ENCODE measurements at places on chromosomes 3 and 15.
A peak's percentile ranks its signal among the peaks of the same experiment; 100 is the strongest.

DNA sequence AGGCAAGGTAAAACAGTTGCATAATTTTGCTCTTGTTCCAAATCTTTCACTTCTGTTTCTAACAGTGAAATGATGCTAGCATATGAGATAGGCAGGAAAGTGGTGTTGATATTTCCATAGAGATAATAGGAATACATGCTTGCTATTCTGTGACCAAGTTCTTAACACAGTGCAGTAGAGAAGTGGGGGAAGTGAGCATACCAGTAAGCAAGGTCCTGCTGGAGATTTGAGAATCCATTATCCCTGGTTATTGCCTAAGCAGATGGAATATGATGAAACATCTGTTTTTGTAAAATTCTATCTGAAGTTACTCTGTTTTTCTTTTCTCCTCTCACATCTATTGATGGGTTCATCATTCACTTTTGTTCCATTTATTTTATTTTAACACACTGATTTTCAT lies 28.7 kb downstream of the USP8 start:
- DNase-seq = no peak

GRCh38 chr3:45269952-45270351 lies 43.9 kb upstream of the TMEM158 start:
- DNase-seq = no peak

GRCh38 chr3:126556637-126557414 lies 1.9 kb downstream of the C3orf22 start:
- no peak for DNase-seq

DNA sequence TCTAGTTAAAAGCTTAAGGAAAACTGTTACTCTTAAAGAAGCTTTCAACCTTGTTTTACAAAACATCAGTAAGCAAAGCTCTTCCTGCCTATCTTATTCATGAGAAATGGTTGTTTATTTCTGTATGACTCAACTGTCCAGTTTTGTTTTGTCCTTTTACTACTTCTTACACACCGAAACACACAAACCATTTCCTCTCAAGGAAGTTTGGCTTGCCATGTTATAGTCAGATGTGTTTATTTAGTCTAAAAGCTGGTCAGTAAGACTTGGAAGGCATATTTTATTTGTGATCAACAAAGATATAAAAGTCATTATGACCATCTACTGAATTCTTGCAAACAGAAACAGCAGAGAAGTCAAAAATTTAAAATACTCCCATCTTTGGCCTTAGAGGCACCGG lies 53.2 kb upstream of the RBSN start:
- DNase-seq = no peak

- DNase-seq = no peak
Measured at GRCh38 chr3:118036215-118036614, 998.4 kb downstream of the IGSF11 start.

GRCh38 chr3:196951371-196951770 lies 9.0 kb upstream of the NCBP2 start:
- no peak for DNase-seq

- DNase-seq = no peak
Measured at GRCh38 chr15:36507458-36507857, 72.0 kb upstream of the CDIN1 start.

- DNase-seq = no peak
Measured at GRCh38 chr3:14608298-14608697, 43.3 kb upstream of the CCDC174 start.

- no peak for DNase-seq
Measured at GRCh38 chr3:41329881-41330280, 130.6 kb downstream of the CTNNB1 start.

GRCh38 chr3:184186184-184186901 lies at the start of gene ABCF3:
Gene ABCF3 (plus strand): TSS chr3:184186199. CDS start chr3:184186208, 9 bp downstream.
- DNase-seq = no peak

DNA sequence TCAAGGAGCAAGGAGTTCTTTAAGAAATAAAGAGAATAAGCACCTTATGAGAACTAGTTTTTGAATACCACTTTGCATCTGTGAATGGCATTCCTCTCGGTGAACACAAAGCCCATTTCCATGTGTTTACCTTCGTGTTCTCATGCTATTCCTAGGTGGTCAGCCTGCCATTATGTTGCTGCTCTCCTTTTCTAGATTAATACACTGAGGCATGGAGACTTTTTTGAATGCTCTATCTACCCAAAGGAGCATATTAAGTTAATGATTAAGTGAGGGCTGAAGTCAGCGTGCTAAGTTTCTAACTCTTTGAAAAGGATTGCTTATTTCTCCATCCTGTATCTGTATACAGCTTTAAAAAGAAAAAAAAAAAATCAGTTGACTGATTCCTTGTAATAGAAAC lies 394.5 kb downstream of the MECOM start:
- DNase-seq = no peak

GRCh38 chr3:156201411-156202405 lies 81.3 kb downstream of the KCNAB1 start:
- no peak for DNase-seq

GRCh38 chr3:138687236-138687635 lies 78.7 kb downstream of the FAIM start:
- DNase-seq = no peak

DNA sequence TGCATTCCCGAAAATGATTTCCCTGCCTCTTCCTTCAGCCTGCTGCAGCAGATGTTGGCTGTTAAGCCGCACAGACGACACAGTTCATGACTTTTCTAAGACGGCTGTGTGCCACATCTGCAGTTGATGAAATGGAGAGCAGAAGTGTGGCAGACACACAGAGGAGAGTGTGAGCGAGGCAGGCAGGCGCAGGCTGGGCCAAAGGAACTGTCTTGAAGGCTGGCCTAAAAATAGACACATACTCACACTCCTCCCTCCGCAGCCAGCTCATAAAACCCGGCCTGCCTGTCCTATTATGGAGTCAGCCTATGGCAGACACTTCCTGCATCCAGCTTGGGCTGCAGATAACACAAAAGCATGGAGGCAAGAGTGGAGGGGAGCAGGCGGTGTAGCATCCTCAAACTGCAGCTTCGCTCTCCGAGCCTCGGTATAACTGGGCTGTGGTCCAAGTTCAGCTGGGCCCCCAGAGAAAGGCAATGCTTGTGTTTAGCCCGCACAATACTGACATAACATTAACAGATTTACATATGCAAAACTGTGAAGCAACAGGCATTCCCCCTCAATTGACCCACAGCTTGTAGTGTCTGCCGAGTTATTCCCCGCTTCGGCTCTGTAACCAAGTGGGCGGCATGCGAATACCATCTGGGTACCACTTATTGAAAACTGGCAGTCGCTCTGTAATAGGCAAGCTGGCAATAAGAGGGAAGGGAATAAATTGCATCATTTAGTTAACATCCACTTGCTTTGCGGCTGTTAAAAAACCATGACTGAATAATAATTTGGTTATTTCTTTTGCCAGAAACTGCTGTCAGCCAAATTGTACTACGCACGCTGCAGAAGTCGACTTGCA lies 40.8 kb downstream of the FOXP1 start:
- DNase-seq = no peak

- DNase-seq = no peak
Measured at GRCh38 chr3:12990781-12991480, 82.3 kb downstream of the IQSEC1 start.

DNA sequence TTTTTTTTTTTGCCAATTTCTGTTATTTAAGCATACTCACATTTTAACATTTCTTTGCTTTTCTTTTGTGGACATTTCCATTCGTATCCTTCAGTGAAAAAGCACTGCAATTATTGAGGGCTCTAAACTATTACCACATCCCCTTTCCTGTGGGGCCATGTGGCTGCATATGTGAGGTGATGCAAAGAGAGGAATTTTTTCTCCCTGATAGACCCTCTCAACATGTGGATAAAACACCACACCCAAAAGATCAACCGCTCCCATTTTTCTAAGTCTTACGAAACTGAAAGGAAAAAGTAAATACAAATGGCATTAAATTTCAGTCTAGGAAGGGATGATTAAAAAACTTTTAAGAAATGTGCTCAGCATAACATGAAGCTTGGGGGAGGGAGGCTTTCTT lies 68.8 kb downstream of the DNAJC13 start:
- DNase-seq = no peak

- DNase-seq = no peak
Measured at GRCh38 chr15:79962178-79962577, 8.8 kb downstream of the BCL2A1 start.

DNA sequence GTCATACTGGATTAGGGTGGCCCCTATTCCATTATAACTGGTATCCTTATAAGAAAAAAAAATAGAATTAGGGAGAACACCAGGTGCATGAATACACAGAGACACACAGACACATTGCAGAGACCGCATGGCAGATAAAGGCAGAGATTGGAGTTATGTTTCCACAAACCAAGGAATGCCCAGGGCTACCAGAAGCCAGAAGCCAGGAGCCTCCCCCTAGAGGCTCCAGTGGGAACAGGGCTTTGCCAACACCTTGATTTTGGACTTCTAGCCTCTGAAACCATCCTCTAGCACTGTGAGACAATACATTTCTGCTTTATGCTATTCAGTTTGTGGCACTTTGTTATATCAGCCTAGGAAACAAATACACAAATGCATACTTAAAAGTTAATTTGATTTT lies 10.4 kb downstream of the GOLM2 start:
- DNase-seq = no peak

GRCh38 chr3:126925411-126926171 lies 57.3 kb upstream of the PLXNA1 start:
- DNase-seq = no peak

DNA sequence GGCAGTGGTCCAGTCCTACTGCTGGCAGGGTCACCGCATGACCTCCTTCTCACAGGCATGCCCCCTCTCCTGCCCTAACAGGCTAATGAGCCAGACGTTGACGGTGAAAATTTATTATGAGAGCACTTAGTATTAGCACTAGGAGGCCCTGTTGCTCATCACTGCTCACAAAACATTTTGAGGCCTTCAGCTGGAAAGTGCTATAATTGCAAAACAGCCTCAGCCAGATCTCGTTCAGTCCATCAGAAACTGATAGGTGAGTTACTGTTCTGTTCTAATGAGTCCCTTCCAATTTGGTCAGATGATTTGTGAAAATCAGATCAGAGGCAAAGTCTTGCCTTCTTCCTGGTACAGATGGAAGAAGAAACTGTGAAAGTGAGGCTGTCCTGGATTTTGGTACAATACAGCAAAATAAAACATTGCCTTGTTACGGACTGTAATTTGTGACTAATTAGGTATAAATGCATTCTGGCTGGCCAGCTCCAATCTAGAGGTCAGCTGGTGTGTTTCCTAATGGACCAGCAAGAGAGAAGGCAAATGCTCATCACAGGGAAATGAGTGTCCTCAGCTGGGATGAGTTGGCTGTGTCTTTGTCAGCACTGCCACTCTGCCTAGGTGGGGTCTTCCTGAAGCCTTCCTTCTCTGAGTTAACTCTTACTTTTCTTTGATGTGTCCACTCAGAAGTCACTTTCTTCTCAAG lies 316.8 kb downstream of the CHST2 start:
- DNase-seq = no peak

- peak; percentile 38 for DNase-seq
Measured at GRCh38 chr3:155744010-155744625, 753 bp downstream of the PLCH1 start.

DNA sequence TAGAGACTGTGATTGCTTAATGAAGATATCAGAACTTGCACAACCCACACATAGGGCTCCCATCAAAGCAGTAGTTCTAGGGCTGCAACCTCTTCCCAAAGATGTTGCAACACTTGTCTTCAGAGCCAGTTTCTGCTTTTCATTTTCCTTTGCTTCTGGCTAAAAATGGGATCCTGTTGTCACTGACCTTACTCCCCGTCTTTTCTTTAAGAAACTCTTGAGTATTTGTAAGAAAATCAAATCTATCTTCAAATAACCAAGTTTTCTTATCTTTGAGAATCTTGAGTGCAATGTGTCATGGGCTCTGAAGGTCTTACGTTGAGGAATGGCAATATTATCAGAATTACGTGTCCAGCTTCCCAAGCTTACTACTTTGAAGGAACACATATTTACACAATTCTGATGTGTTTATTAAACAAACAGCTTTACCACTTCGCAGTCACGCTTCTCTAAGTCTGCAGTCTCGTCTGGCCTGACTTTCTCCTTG lies 24.1 kb downstream of the CACNA1D start:
- no peak for DNase-seq

- DNase-seq = no peak
Measured at GRCh38 chr3:125552401-125552800, 32.4 kb upstream of the SNX4 start.

DNA sequence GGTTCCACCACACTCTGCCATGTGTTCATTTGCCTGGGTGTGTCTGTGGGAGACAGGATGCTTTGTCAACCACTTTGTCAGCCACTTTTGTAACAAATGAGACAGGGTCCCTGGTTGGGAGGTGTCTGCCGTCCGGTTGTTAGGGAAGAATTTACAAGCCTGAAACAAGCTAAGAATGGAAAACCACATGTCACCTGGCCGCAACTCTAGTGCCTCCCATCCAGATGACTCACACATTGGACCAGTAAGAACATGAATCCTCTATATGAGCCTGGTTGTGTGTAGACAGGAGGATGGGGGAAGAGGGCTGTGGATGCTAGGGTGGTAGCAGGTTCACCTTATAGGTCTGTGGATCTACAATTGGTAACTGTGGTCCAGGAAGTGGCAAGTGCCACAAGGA lies 335.3 kb downstream of the CLSTN2 start:
- no peak for DNase-seq

GRCh38 chr3:59660852-59661625 lies 611.2 kb upstream of the CFAP20DC start:
- DNase-seq = no peak

DNA sequence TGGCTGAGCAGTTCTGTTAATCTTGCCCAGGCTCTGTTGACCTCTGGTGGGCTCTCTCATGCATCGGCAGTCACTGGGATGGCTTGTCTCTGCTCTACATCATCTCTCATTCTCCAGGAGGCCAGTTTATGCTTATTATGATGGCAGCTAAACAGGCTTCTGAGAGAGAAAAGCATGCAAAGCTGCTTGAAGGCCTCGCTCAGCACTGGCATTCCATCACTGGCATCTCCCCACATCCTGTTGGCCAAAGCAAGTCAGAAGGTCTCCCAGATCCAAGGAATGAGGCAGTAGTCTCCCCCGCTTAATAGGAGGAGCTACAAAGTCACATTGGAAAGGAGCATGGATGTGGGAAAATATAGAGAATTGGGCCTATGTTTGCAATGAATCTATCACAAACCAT lies 212.6 kb downstream of the ZNF621 start:
- no peak for DNase-seq

- no peak for DNase-seq
Measured at GRCh38 chr3:58521917-58522631, 14.9 kb downstream of the ACOX2 start.

DNA sequence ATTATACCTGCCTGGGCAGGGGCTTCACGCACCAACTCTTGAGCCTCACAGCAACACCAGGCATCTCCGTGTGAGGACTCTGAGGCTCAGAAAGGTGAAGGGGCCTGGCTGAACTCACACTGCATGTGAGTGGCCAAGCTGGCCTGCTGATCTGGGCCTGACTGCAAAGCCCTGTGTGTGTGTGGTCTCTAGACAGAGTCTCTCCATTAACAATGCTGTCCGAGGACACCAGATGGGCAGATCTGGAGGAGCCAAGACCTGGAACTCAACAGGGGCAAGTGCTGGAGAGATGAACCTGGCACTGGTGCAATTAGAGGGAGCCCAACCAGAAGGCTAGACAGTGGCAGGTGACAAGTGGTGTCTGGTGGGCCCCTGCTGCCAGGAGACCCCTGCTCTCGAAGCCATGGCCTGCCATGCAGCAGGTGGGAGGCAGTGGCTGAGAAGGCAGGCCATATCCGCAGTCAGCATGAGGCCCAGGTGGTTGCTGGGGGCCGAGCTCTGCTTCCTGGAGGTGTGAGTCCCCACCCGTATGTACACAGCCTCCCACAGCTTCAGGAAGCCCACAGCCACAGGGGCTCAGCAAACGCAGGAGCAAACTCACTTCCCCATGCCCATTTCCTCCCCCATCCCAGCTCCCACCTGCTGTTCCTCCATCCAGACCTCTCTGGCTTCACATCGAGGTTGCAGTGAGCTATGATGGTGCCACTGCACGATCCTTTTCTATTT lies 39.0 kb downstream of the CYP11A1 start:
- DNase-seq = no peak
